ENCODE measurements at places on chromosomes 7 and 10.

DNA sequence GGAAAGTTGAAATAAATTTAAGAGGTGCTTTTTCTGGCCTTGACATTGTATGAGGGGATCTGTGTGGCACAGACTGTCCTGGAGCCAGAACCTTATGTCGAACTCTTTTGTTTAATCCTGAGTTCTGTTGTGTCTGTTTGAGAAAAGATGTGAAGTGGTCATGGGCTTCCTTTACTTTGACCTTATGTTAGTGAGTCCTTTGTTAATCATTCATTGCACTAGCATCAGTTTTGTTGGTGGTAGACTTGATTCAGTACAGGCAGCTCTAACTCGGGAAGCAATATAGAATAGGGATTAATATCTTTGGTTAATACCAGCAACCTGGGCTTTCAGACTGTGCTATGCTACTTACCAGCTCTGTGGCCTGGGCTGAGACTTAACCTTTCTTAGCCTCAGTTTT is 123.9 kb upstream of the FZD1 start:
- DNase-seq: no peak

- DNase-seq: no peak
Measured at GRCh38 chr7:27745064-27745583, 5.2 kb downstream of the TAX1BP1 start.

- DNase-seq: no peak
Measured at GRCh38 chr7:151869109-151869428, 7.8 kb downstream of the PRKAG2 start.

- DNase-seq: no peak
Measured at GRCh38 chr7:6489612-6490011, 41.9 kb upstream of the DAGLB start.

DNA sequence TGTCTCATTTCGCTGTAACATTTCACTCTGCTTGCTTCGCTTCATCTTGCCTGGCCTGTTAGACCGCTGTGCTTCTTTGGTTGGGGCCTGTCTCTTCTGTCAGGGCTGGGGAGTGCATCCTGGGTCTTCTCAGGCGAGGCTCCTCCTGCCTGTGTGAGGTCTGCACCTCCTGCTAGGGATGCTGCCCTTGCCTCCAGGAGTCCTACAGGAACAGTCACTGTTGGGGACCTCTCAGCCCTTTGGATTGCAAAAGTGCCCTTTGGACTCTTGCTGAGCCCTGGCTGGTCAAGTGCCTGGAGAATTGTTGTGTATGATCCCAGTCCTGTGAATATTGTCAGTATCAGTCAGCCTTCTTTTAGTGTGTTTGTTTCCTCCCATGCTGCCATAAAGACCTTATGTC is 84.1 kb downstream of the MDFIC start:
- no peak for DNase-seq

- no peak for DNase-seq
Measured at GRCh38 chr7:150329331-150330120, 6.2 kb upstream of the ACTR3C start.

DNA sequence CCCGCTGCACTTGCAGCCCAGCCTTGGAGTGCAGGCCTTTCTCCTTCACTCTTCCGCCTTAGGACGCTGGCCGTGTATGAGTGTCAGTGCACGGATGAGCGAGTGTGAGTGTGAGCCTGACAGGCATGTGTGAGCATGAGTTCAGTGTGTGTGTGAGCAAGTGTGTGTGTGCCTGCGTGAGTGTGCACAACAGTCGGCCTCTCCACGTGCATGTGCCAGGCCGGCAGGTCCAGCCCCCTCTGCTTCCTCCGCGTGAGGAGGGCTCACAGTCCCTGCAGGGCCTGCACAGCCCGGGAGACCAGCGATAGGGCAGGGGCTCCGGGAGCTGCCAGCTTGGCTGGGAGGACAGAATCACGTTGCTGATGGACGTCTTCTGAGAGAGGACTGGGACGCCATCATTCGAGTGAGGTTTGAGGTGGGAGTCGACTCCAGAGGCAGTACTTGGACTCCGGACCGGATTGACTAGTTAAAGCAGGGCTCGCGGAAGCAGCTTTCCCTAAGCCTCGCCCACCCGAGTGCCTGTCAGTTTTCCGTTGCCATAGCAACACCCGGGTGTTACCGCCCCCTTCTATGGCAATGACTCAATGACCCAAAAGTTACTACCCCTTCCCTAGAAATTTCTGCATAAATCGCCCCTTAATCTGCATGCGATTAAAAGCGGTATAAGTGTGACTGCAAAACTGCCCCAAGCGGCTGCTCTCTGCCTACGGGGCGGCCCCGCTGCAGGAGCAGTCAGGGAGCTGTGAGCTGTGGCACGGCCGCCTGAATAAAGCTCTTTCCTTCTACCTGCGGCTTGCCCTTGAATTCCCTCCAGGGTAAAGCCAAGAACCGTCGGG is 19.6 kb upstream of the CFAP46 start:
- DNase-seq: peak; percentile 10

GRCh38 chr10:49568235-49568634 is 29.3 kb upstream of the ERCC6 start:
- no peak for DNase-seq

GRCh38 chr7:46206476-46207060 is 285.5 kb upstream of the IGFBP3 start:
- DNase-seq: no peak

- no peak for DNase-seq
Measured at GRCh38 chr10:31341552-31341951, 22.5 kb downstream of the ZEB1 start.

GRCh38 chr7:95340491-95340890 is 16.2 kb upstream of the PON1 start:
- no peak for DNase-seq
